ENCODE measurements at places on chromosomes 3 and 15. TPM values are rescaled to one million over a fixed set of nuclear protein-coding genes. Genes with fewer than 3 reads are reported as not detected.

CILP gene
- total RNA-seq = 0.22 TPM

GRCh38 chr3:60192297-60193114 lies 1058.7 kb downstream of the FHIT start:
- H3K36me3 ChIP-seq = peaks cover 3% of the 10 kb centered on the region
- H3K4me1 ChIP-seq = peaks cover 11% of the 10 kb centered on the region
- H3K27ac ChIP-seq = no peak overlapping the region
- no peaks in the 10 kb centered on the region for H3K27me3 ChIP-seq
- DNase-seq = no peak

GRCh38 chr15:99385865-99386264 lies 134.6 kb downstream of the LRRC28 start:
- H3K36me3 ChIP-seq = peaks cover 20% of the 10 kb centered on the region
- H3K27me3 ChIP-seq = no peaks in the 10 kb centered on the region
- H3K4me1 ChIP-seq = peaks cover 1% of the 10 kb centered on the region
- H3K4me3 ChIP-seq = no peak overlapping the region
- no peak for DNase-seq
- no peak overlapping the region for H3K27ac ChIP-seq

- H3K36me3 ChIP-seq = no peaks in the 10 kb centered on the region
- no peak for DNase-seq
- H3K27me3 ChIP-seq = no peaks in the 10 kb centered on the region
- no peak overlapping the region for H3K4me3 ChIP-seq
These were observed 45.3 kb downstream of the HCN4 start for GRCh38 chr15:73323374-73323955.

CHRD gene
- 13.0 TPM for total RNA-seq

SLC15A2 gene
- 4.2 TPM for total RNA-seq

GRCh38 chr15:76533060-76533820 lies 196.7 kb downstream of the ISL2 start:
- H3K4me1 ChIP-seq = peaks cover 16% of the 10 kb centered on the region
- no peak overlapping the region for H3K4me3 ChIP-seq
- H3K36me3 ChIP-seq = peaks cover 1% of the 10 kb centered on the region
- no peak for DNase-seq
- H3K27me3 ChIP-seq = no peaks in the 10 kb centered on the region

CHRNB4 gene
- 1.0 TPM for total RNA-seq

- H3K4me3 ChIP-seq = no peak overlapping the region
- H3K36me3 ChIP-seq = peaks cover 14% of the 10 kb centered on the region
- H3K27ac ChIP-seq = no peak overlapping the region
- peaks cover 37% of the 10 kb centered on the region for H3K4me1 ChIP-seq
- H3K27me3 ChIP-seq = peaks cover 63% of the 10 kb centered on the region
- no peak for DNase-seq
These were observed 98.9 kb downstream of the RPLP1 start for GRCh38 chr15:69551391-69552056.

CFAP92 gene
- 2.7 TPM for total RNA-seq

DNA sequence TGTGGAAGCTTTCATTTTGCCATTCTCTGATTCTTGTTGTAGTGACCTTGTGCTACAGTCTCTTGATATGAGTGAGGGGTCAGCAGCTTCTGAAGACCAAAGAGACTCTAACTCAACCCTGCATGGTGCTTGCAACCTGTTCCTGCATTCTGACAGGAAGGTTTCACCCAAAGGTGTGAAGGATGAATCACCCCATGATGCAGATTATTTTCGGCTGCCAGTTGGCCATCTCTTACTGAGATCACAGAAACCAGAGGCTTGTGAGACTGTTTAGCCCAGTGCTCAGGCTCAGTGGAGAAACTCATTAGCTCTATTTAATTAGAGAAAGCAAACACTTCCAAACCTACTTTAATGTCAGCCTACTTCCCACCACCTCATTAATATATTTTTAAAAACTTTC lies 29.2 kb upstream of the TPRG1 start:
- no peak overlapping the region for H3K4me3 ChIP-seq
- peaks cover 24% of the 10 kb centered on the region for H3K27me3 ChIP-seq
- no peak for DNase-seq
- H3K27ac ChIP-seq = no peak overlapping the region

ONECUT1 gene
- 341 TPM for total RNA-seq

NPAP1 gene
- total RNA-seq = 0.65 TPM

- H3K27ac ChIP-seq = no peak overlapping the region
- H3K4me1 ChIP-seq = peaks cover 9% of the 10 kb centered on the region
- peaks cover 6% of the 10 kb centered on the region for H3K36me3 ChIP-seq
- no peak overlapping the region for H3K4me3 ChIP-seq
- no peaks in the 10 kb centered on the region for H3K27me3 ChIP-seq
These were observed 121.0 kb upstream of the CDIN1 start for GRCh38 chr15:36458411-36458810.

GRCh38 chr3:59565125-59565524 lies 515.3 kb upstream of the CFAP20DC start:
- no peaks in the 10 kb centered on the region for H3K36me3 ChIP-seq
- DNase-seq = no peak
- peaks cover 16% of the 10 kb centered on the region for H3K27me3 ChIP-seq
- H3K27ac ChIP-seq = no peak overlapping the region
- H3K4me3 ChIP-seq = no peak overlapping the region
- peaks cover 29% of the 10 kb centered on the region for H3K4me1 ChIP-seq

NME9 gene
- total RNA-seq = 2.3 TPM

- peaks cover 36% of the 10 kb centered on the region for H3K27me3 ChIP-seq
- no peak overlapping the region for H3K4me3 ChIP-seq
- DNase-seq = peak; percentile 76
- peaks cover 14% of the 10 kb centered on the region for H3K4me1 ChIP-seq
- H3K27ac ChIP-seq = no peak overlapping the region
These were observed 16.1 kb upstream of the CACNA2D2 start for GRCh38 chr3:50519471-50520089.

LINS1 gene
- 17.7 TPM for total RNA-seq

DNA sequence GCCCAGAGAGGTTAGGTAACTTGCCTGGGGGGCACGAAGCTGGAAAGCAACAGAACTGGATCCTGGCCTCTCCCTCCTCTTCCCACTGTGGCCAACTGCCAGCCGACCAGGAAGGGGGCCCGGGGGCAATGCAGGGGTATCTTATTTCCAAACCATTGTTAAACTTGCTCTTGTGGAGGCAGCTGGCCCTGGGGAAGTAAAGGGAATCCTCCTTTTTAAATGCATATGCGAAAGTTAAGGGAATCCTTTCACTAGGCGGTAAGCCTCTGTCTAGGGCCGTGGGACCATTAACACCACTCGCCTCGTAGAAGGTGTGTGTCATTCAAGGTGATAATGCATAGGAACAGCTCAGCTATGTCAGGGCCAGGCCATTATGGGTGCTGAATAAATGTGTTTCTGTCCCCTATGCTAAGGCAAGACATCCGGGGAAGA lies 68.6 kb downstream of the ST6GAL1 start:
- H3K4me3 ChIP-seq = no peak overlapping the region
- H3K27ac ChIP-seq = no peak overlapping the region
- H3K36me3 ChIP-seq = peaks cover 5% of the 10 kb centered on the region
- H3K27me3 ChIP-seq = no peaks in the 10 kb centered on the region

GRCh38 chr3:54427941-54428871 lies 305.9 kb downstream of the CACNA2D3 start:
- H3K4me3 ChIP-seq = no peak overlapping the region
- peak; percentile 40 for DNase-seq
- H3K4me1 ChIP-seq = peaks cover 12% of the 10 kb centered on the region
- peak overlapping the region; percentile 16 for H3K27ac ChIP-seq

GRCh38 chr15:66937588-66937987 lies 127.8 kb upstream of the SMAD3 start:
- H3K27ac ChIP-seq = no peak overlapping the region
- peaks cover 3% of the 10 kb centered on the region for H3K27me3 ChIP-seq
- peaks cover 4% of the 10 kb centered on the region for H3K4me1 ChIP-seq
- H3K36me3 ChIP-seq = peaks cover 2% of the 10 kb centered on the region
- no peak overlapping the region for H3K4me3 ChIP-seq
- no peak for DNase-seq

DNA sequence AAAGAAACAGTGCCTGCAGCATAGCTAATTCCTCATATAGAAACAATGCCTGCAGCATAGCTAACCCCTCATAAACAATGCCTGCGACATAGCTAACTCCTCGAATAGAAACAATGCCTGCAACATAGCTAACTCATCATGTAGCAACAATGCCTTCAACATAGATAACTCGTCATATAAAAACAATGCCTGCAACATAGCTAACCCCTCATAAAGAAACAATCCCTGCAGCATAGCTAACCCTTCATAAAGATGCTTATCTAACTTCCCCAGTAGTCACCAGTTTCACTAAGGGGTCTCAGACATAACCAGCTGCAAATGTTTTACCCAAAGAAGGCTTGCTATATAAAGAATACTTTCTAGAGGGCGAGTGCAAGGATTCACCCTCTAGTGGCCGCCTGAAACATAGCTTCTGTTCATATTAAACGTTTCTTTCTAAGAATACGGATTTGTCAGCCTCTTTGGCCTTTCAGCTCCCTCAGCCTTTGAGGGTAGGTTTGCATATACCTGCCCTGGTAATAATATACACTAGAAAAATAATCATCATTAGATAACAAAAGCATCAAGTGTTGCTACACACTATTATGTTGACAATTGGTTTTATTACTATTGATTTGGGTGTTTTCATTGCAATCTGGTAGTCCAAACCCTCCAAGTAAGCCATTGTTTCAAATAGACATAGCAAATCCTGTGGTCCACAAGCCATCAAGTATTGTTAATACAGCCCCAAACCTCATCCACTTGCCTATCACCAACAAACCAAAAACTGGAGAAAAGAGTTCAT lies 44.4 kb upstream of the FAN1 start:
- H3K27ac ChIP-seq = no peak overlapping the region
- no peaks in the 10 kb centered on the region for H3K27me3 ChIP-seq
- H3K36me3 ChIP-seq = no peaks in the 10 kb centered on the region
- no peak overlapping the region for H3K4me3 ChIP-seq
- no peak for DNase-seq

- H3K27ac ChIP-seq = no peak overlapping the region
- peaks cover 4% of the 10 kb centered on the region for H3K4me1 ChIP-seq
- DNase-seq = peak; percentile 25
- no peaks in the 10 kb centered on the region for H3K36me3 ChIP-seq
- H3K4me3 ChIP-seq = no peak overlapping the region
- H3K27me3 ChIP-seq = no peaks in the 10 kb centered on the region
These were observed 196.6 kb downstream of the GAP43 start for GRCh38 chr3:115819785-115820384.

GRCh38 chr15:25091421-25092158 lies 136.8 kb downstream of the SNRPN start:
- no peak for DNase-seq
- H3K4me3 ChIP-seq = no peak overlapping the region
- no peak overlapping the region for H3K27ac ChIP-seq
- no peaks in the 10 kb centered on the region for H3K4me1 ChIP-seq
- H3K36me3 ChIP-seq = peaks cover 34% of the 10 kb centered on the region

CYP1A2 gene
- not detected for total RNA-seq

FBXW12 gene
- total RNA-seq = 0.20 TPM

GRCh38 chr3:55119268-55119667 lies 191.4 kb upstream of the LRTM1 start:
- no peaks in the 10 kb centered on the region for H3K36me3 ChIP-seq
- DNase-seq = no peak
- no peaks in the 10 kb centered on the region for H3K27me3 ChIP-seq
- peaks cover 2% of the 10 kb centered on the region for H3K4me1 ChIP-seq
- H3K4me3 ChIP-seq = no peak overlapping the region

DNA sequence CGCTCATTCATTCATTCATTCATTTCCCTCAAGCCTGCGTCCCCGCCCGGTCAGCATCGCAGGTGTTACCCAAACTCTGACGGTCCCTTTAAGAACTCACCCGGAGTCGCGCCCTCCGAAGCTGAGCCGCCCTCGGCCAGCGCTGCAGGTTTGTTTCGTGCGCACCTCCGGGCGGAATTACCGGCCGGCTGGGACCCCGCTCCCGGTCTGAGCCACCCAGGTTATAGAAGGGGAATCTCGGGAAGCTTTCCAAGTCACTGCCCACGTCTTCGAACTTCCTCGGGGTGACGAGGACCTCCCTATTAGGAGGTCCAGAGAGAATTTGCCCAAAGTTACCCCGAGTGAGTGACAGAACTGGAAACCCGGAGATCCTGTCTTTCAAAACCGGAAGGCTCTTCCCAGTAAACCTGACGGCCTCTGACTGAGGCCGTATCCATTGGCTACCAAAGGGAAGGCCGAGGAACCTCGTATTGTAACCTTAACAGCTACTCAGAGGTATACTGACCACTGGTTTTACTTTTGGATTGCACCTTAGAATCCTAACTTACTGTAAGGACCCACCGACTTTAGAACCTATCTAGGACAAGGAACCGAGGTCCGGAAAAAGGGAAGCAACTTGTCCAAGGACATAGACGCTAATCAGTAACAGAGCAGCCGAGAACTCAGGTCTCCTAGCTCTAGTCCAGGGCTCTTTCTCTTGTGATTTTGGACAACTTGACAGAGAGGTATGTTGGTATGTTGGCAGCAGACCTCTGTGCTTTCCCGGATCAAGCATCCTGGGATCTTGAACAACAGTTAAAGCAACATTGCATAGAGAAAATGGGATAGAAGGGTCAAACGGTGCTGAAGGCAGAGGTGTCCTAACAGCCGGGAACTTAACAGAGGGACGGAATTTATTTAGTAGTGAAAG lies 788 bp upstream of the DLG1 start:
- peaks cover 11% of the 10 kb centered on the region for H3K27me3 ChIP-seq
- DNase-seq = peak; percentile 36
- peak overlapping the region; percentile 91 for H3K4me3 ChIP-seq
- peak overlapping the region; percentile 98 for H3K27ac ChIP-seq
- H3K36me3 ChIP-seq = peaks cover 1% of the 10 kb centered on the region
- H3K4me1 ChIP-seq = peaks cover 23% of the 10 kb centered on the region

DNA sequence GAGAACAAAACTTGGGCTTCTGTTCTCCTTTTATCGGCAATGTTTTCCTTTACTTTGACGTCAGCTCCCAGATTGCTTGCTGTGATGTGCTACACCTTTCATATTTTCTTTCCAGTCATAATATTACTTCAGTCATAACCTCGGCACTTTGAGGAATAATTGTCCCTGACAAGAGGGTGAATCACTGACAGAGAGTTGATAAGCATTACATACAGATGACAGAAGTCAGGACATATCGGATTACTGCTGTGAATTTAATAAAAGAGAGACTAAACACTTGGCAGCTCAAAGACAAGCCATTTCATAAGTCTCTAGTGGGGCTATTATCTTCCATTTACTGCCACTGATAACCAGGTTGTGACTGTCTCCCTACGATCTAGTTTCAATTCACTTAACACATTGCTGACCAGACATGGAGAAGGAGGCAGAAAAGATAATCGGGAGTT lies 362.1 kb upstream of the ARRDC4 start:
- peaks cover 9% of the 10 kb centered on the region for H3K27me3 ChIP-seq
- H3K36me3 ChIP-seq = no peaks in the 10 kb centered on the region
- H3K4me3 ChIP-seq = no peak overlapping the region
- no peak overlapping the region for H3K27ac ChIP-seq
- H3K4me1 ChIP-seq = peaks cover 2% of the 10 kb centered on the region
- no peak for DNase-seq

GRCh38 chr3:97949743-97950142 lies 22.5 kb downstream of the RIOX2 start:
- no peak overlapping the region for H3K4me3 ChIP-seq
- no peak for DNase-seq
- peaks cover 34% of the 10 kb centered on the region for H3K36me3 ChIP-seq
- peaks cover 15% of the 10 kb centered on the region for H3K4me1 ChIP-seq

DZIP1L gene
- total RNA-seq = 81.9 TPM

ARRDC4 gene
- total RNA-seq = 12.1 TPM

All from progenitor cell of endocrine pancreas (in vitro differentiated cells).